ENCODE measurements at places on chromosomes 16 and 17.

GRCh38 chr17:42403150-42403549, 14.9 kb upstream of the STAT3 start:
- peak; percentile 29 for DNase-seq

DNA sequence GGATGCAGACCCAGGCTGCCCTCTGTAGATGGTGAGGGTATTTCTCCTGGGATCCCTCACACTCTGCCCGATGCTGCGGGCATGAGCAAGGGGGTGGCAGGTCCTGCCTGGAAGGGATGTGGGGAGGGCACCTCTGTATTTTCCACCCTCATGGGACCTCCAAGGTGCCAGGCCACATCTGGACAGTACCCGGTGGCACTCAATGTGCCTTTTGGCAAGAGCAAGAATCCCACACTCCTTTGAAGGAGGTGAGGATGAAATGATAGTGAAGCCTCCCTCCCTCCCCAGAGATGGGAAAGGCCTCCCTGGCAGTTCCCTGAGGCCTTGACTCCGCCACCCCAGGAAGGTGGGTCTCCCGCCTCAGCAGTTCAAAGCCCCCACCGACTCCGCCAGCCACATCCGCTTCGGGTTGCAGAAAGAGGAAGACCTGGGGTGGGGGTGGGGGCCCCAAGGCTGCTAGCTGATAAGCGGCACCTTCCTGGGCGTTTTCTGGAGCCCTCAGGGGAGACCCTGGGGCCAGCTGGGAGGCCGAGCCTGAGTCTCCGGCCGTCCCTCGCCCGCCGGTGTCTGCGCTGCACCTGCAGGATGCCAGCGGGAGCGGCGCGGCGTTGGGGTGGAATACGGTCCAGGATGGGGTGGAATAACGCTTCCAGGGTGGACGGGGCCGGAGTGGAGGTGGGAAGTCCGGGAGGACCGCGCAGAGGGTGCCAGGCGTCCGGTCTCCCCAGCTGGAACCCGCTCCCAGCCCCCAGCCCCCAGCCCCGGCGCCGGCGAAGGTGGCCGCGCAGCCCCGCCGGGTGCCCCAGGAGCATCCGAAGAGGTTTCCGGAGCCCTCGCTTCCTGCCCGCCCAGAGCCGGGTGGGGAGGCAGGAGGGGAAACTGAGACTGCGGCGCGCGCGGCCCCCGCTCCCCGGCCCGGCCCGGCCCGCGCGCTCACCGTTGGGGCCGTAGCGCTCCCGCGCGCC, 718 bp downstream of the ATP2A3 start:
- peak; percentile 43 for DNase-seq

GRCh38 chr17:50172936-50173334, 7.1 kb downstream of the SGCA start:
- no peak for DNase-seq

GRCh38 chr16:86991679-86992078, 325.5 kb downstream of the C16orf95 start:
- DNase-seq = no peak

- DNase-seq = no peak
Measured at GRCh38 chr17:11557727-11558452, 40.4 kb upstream of the DNAH9 start.

DNA sequence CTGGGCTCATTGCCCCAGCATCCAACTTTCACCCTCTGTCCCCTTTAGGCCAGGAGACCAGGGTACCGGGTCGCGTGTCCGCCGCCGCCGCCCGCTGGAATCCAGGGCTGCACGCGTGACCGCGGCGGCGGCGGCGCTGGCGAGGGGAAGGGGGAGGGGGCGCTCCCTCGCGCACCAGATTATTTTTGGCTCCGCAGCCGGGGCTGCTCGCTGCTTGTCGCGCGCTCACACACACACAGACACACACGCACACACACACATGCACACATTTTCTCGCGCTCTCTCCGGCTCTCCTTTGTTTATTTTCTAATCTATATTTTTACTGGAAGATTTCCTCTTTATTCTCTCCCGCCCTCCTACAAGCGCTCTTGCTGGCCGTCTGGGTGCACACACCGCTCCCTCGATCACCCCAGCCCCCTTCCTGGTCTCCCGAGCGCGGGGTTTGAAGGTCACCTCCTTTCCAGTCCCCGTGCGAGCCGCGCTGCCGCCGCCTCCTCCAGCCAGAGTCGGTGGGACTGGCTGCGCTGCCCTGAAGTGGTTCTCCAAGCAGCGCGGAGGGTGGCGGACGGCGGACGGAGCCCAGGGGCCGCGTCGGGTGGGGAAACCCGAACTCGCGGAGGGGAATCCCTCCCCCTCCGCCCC, 921.4 kb upstream of the EEF2KMT start:
- DNase-seq = no peak

DNA sequence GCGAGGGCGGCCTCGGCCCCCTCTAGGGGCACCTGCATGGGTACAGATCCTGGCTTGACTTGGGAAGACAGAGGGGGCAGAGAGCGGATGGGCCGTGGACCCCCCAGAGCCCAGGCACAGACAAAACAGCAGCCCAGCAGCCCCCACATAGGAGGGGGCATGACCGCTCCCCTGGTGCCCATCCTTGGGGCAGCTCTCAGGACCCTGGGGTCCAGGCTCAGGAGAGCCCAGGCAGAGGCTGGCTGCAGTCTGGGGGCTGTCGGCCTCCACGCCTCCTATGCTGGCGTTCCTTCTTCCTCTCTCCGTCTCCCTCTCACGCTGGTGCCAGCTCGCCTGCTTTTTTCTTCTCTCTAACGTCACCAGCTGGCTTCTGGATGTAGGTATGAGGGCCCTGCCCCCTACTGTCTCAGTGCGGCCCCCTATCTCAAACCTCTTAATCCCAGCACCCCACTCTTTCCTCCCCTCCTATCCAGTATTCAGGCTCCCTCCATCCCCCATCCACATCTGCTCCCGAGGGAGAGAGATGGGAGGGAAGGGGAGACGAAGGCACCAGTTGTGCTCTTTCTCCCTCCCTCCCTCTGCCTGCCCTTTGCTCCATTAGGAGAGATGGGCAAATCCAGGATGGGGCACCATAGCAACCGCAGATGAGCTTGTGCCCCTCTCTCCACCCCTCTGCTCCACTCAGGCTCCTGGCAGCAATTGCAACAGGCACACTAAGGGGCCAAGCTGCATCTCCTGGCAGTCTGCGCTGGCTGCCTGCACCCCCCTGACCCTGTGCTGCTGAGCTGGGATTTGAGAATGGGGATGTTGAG, at the start of gene GPR179:
Gene GPR179 (minus strand): TSS at position 349 of the 812 bp plus-strand sequence. CDS start 167 bp downstream, at position 182.
- DNase-seq = no peak

DNA sequence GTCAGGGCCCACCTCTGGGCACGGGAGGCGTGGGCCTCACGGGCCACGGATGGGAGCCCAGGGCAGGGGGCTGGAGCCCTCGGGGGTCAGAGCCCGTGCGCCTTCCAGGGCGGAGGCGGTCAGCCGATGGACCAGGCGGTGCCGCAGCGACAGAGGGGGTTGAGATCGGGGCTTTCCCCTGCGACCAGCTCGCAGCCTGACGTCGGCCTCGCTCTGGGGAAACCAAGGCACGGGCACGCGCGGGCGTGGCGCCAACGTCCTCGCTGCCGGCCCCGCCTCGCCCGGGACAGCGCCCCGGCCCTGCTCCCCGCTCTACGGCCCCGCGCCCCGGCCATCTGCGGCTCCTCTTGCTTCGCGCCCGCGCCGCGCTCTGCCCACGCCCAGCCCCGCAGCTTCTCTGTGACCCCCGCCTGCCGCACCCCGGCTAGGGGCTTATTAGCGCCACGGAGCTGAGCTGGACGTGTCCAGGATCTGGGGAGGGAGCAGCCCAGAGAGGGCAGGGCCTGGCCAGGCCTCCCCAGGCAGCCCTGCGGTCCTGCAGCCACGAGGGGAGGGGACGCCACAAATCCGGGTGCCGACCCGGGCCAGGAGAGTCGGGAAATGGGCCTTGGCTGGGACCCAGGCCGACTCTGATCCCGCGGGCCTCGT, 13.5 kb downstream of the ACTG1 start:
- no peak for DNase-seq

GRCh38 chr17:48598736-48599135, 5.2 kb upstream of the HOXB5 start:
- no peak for DNase-seq

- no peak for DNase-seq
Measured at GRCh38 chr16:51429041-51429440, 278.0 kb upstream of the SALL1 start.

- DNase-seq = no peak
Measured at GRCh38 chr17:18379246-18380146, 1.9 kb downstream of the EVPLL start.

GRCh38 chr17:78138204-78139060, 7.8 kb upstream of the C17orf99 start:
- no peak for DNase-seq

DNA sequence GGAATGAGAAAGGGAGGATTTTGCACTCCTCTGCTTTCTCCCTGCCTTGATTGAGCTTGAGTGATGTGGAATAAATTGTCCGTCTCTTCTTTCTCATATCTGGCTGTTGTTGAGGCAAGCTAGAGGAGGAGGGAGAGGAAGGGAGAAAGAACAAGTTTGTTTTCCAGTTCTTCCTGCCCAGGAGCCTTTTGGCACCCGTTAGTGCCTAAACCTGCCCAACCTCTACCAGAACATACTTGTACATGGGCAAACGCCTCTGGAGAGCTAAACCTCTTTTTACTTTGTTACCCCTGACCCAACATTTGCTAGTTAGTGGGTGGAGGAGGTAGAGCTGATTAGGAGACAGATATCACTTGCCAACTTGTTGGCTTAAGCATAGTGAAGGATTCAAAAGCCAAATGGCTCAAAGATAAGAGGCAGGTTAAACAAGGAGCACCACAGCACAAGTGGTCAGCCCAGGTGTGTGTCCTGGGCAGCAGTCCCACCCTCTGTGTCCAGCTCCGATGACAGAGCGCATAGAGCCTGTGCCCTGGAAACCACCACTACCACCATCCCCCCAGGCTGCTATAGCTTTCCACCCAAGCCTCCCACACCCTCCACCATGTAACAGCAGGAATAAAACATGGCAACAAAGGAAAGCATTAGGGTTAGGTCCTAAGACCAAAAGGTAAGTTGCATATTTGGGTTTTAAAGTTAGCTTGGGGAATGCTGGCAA, 6.5 kb downstream of the ODF4 start:
- DNase-seq = no peak

GRCh38 chr16:87978127-87978526, 26.9 kb downstream of the BANP start:
- no peak for DNase-seq

- no peak for DNase-seq
Measured at GRCh38 chr17:32484628-32485027, 2.2 kb upstream of the CDK5R1 start.

- DNase-seq = no peak
Measured at GRCh38 chr16:73614131-73614530, 566.2 kb upstream of the ZFHX3 start.

- DNase-seq = no peak
Measured at GRCh38 chr17:73972901-73973300, 230.6 kb upstream of the RPL38 start.

- no peak for DNase-seq
Measured at GRCh38 chr17:66963909-66964771, at the start of gene CACNG4. TSS of gene CACNG4 (plus strand) at chr17:66964707. CDS start at chr17:66964912, 205 bp downstream.

GRCh38 chr17:64177311-64178010, 47.5 kb upstream of the ERN1 start:
- DNase-seq = no peak

GRCh38 chr16:83336603-83337002, 471.2 kb upstream of the HSBP1 start:
- DNase-seq = no peak

DNA sequence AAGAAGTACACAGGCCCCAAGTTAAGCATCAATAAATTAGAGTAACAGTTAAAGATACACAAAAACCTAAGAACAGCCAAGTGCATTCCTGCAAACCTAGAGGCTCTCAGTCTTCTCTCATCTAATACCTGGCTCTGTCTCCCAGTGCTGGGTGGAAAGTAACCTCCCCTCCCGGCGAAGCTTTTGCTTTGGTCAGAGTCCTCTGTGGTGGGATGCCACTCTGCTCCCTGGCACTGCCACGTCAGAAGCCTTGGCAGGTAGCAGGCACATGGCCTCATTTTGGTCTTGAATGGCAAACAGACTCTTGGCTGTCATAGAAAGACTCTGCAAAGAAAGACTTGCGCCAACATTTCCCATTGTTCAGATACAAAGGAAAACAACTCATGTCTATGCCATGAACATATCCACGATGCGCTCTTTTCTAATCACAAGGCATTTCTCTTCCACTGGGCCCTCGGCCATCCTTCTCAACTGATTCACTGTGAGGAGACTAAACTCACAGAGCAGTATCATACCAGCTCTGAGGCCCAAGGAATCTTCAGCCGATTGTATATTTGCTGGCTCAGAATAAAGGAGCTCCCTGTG, 21.2 kb downstream of the MTHFSD start:
- DNase-seq = no peak

DNA sequence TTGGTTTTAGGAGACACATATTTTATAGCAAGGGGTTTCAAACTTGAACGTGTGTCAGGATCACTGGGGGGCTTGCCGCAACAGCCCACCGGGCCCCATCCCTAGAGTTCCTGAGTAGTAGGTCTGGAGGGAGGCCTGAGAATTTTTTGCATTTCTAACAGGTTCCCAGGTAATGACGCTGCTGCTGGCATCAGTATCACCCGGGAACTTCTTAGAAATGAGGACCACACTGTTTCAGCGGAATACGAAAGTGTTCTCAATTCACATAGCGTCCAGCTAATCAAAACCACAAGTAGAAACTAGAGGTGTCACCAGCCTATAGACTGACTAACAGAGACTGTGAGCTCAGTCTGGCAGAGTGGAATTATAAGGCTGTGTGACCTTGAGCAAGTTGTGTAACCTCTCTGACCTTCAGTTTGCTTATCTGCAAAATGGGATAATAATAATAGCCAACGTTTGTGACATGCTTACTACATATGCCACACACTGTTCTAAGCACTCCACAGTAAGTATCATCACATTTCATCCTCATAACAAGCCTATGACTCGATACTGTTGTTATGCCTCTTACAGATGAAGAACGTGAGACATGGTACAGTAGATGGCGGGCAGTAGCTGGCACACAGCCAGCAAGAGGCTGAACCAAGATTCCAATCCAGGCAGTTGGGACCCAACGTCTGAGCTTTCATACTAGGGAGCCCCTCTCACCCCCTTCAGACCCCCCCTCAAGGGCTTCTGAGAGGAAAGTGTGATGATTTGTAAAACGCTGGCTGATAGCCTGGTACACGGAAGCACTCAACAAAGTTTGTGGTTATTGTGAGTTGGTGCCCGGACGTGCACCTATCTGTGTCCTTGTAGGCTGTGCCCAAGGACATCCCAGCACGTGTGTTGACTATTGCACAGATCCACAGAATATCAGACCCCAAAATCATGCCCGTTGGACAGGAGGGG, 4.6 kb upstream of the ICAM2 start:
- no peak for DNase-seq

DNA sequence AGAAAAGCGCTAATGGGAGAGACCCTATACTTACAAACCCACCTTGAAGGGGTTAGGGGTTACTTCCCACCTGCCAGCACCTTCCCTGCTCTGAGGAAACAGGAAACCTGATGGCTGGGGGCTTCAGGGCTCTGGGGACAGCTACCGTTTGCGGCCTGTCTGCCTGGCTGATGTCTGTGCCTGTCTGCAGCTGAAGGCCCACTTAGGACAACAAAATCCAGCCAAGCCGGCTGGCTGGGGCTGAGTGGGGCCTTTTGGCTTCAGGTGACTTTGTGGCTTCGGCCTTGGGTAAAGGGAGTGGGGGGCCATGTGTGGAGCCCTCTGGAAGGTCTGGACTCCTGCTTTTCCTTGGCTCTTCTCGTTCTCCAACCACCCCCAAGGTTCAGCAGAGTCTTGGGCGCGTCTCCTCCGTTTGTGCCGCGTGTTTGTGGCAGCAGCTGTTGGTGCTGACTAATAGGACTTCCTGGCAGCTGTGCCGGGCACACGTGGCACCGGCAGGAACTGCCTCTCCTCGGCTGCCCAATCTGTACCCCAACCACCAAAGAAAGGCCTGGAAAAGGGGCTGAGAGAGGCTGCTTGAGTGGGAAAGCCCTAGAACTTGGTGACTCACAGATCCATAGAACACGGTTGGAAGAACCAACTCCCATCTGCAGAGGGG, 186.7 kb downstream of the MSI2 start:
- DNase-seq = peak; percentile 28
